ENCODE measurements at places on chromosomes 16 and 17.

- DNase-seq = no peak
These were observed 671.1 kb downstream of the WWOX start for GRCh38 chr16:78770353-78771091.

DNA sequence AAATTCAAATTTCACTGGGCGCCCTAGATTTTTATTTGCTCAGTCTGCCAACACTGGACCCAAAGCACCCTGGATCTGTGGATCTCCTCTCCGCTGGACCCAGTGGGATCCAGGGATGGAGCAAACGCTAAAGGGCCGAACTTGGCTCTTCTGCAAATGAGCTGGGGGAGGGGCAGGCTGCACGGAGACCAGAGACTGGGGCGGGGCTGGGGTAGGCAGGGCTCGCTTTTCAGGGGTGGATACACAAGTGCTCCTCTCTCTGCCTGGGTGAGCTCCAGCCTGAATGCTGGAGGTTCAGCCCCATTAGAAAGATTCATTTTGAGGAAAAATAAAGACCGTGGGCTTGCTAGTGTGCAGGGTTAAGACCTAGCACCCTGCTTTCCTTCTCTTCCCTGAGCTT, 8.9 kb downstream of the CBX4 start:
- no peak for DNase-seq

GRCh38 chr16:19482291-19482690, 39.6 kb downstream of the GDE1 start:
- no peak for DNase-seq

DNA sequence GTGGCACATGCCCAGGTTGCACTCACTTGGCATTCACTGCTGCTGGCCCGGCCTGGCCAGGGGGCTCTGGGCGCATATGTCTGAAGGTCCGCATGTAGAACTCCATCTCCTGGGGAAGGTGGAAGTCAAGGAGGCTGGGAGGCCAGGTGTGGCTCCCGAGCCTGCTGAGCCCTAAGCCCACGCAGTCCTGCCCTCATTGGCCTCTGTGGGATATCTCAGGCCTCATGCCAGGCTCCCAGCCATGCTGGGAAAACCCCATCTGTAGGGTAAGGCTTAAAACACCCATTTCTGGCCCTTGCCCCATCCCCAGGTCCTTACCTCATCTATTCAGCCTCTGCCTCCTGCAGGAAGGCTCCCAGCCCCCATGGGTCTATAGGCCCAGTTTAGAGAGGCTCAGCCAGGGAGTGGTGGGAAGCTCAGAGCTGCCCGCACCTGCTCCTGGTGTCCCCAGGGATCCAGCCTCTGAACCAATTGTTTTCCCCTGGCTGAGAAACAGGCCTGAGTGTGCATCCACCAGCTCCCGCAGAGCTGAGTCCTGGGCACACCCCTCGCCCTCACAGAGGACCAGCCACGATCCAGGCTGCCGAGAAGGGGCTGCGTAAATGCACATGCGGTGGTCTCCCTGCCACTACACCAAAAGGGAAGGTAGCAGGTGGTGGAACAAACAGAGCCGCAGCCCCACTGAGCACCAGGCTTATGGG, 2.3 kb upstream of the TPPP3 start:
- no peak for DNase-seq

DNA sequence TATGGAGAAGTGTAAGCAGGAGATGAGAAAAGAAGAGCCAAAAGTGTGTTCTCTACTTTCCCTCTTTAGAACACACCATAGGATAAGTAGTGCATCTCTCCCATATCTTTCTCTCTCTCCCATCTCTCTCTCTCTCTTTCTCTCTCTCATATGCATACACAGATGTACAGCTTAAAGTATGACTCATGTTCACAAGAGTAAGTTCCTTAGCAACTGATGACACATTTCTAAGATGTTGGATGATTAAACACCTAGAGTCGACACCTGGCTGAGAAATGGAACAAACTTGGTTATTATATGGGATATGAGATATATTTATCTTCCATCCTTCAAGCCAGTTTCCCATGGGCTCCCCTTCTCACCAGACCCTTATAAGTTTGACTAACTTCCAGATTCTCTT, 113.5 kb downstream of the TMEM132E start:
- no peak for DNase-seq

GRCh38 chr16:65846210-65846602, 520.3 kb upstream of the CDH5 start:
- DNase-seq = no peak

DNA sequence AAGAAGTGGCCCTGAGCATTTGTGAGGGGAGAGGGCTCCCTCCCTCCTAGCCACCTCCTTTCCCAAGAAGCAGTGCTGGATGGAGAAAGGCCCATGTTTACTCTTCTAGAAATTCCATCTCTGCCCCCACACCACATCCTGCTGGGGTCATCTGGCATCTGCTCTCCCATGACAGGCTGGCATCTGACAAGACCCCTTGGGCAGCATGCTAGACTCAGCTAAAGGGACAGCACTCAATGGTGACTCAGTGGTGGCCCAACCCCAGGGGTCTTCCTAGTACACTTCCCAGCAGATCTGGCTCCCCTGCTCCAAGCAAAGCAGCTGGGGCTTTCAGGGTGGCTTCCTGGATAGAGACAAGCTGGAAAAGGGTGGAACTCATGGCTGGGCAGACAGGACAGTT, 14.4 kb downstream of the SLC38A7 start:
- DNase-seq = no peak

DNA sequence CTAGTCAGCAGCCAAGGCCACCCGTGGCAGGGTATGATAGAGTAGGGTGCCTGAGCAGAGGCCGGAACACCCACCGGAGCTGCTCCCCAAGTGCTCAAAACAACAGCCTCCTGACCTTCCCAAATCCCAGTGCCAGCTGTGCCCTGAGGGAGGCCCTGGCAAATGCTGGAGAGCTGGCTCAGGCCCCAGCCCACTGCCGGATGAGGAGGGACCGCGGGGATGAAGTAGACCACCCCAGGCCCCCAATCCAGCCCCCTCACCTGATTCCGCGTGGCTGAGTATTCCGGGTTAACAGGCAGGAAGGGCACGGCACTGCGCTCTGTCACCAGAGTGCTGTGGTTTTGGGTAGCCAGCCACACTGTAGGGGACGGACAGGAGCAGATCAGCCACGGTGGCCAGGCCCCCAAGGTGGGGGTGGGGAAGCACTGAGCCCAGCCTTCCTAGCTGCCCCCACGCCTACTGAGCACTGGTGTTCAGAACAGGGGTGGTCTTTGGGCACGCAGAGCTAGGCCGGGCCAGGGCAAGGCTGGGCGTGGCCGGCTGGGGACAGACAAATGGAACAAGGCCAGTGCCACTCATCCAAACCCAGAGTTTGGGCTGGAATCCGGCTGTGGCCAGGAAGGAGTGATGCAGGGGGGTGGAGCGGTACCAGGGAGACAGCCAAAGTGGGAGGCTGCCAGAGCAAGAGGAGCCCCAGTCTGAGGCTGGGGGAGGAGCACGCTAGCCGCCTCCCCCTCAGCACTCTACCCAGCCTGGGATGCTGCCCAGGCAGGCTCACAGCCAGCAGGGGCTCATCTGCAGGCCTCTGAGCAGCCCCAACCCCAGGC, 9.1 kb downstream of the TP53I13 start:
- no peak for DNase-seq

- no peak for DNase-seq
These were observed 839 bp downstream of the PLD2 start for GRCh38 chr17:4807605-4808377.

DNA sequence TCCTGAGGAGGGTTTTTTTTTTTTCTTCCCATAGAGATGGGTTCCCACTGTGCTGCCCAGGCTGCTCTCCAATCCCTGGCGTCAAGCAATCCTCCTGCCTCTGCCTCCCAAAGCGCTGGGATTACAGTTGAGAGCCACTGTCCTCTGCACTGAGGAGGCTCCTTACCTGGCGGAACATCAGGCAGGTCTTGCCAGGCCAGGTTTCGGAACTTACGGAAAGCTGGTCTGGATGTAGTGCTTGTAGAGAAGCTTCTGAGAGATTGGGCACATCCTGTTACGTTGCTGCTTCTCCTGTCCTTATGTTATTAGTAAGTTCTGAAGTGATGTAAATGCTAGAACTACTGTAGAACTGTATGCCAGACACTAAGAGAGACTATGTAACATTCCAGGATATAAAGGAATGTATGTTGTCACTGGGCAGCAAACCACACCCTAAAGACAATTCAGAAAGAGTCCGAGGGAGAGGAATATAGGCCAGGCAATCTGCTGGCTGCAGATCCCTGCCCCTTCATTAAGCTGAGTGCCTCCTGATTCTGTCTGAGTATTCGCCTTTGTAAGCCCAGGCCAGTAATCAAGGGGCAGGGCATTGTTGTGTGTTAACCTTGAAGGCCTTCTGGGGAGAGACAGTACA, 21.1 kb downstream of the ETV4 start:
- no peak for DNase-seq

DNA sequence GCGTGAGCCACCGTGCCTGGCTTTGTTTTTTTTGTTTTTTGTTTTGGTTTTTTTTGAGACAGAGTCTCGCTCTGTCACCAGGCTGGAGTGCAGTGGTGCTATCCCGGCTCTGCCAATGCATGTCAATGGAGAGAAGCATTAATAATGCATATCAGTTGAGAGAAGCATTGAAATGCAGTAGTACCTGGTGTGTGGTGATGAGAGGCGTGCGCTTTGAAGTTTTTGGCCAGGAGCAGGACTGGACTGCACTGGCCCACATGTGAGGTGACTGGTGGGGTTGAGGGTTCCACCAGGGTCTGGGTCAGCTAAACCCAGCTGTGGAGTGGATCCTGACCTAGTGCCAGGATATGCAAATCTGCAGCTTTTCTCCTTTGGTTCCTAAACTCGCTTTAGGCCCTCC, 5.4 kb downstream of the SP2 start:
- DNase-seq = no peak

DNA sequence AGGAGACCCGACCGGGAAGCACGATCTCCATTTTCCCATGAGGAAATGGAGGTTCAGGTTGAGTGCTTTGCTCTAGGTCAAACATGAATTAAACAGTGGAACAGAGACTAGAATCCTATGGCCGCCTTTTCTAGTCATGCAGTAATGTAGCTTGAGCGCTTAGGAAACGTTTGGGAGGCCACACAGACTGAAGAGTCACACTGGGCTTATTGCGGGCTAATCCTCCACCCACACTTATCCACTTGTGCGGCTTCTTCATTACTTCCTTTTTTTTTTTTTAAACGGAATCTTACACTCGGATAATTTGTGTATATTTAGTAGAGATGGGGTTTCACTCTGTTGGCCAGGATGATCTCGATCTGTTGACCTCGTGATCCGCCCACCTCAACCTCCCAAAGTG, 26.0 kb downstream of the CACNG3 start:
- DNase-seq = no peak

- no peak for DNase-seq
These were observed 126.4 kb upstream of the SMURF2 start for GRCh38 chr17:64788286-64789060.

DNA sequence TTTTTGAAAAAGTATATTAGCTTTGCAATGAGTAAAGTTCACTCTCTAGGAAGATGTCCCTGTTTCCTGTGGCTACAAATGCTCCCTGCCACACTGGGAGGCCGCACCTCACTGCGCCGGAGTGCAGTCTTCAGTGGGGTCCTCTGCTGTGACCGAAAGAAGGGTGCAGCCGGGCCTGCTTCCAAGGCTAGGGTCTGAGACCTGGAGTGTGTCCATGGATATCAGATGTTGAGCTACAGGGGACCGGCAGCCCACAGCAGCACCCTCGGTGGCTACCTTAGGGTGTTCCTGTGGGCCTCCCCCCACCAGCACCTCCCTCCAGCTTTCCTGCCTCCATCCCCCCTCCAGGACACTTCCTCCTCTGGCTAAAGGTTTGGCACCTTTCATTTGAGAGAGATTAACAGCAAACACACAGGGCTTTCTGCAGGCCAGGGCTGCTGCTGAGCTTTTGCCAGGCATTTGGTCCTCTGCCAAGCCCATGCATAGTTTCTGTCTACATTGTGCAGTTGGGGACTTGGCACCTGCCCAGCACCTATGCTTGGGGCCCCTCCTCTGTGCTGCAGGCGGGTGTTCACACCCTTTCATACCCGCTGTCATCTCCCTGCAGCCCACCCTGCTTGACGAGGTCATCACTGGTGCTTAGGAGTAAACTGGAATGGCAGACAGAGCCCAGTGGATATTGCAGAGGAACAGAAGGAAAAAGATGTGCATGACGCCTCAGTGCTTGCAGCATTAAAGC, 33.8 kb upstream of the CRISPLD2 start:
- no peak for DNase-seq

GRCh38 chr17:77808686-77809425, 149.6 kb upstream of the TNRC6C start:
- no peak for DNase-seq

- DNase-seq = no peak
These were observed 45.4 kb upstream of the MYOCD start for GRCh38 chr17:12620200-12620720.

DNA sequence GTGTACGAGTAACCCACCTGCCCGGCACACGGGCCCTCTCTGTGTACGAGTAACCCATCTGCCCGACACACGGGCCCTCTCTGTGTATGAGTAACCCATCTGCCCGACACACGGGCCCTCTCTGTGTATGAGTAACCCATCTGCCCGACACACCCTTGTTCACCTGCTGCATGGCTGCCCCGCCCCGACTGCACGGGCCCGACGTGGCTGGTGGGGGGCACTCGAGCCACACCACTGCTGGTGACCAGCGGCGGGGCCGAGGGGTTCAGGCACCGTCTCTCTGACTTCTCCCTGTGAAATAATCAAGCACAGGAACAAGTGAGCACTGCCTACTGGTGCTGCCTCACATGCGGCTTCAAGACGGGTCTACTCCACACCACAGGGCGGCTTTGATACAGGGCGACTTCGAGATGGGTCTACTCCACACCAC, 22.1 kb downstream of the MAP1LC3B start:
- DNase-seq = no peak

DNA sequence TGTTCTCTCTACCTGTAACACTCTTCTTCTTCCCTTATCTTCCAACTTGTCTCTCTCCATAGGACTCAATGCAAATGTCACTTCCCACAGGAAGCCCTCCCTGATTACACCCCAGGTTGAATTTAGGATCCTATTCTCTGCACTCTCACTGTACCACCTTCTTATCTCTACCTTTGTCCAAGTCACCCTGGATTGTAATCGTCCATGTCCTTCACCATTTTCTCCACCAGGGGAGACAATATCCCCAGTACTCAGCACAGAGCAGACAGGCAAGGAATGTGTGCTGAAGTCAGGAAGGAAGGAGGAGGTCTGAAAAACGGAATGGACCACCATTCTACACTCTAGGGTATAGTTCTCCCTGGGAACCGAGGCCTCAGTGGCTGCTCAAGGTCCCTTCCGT, 14.2 kb downstream of the C16orf82 start:
- DNase-seq = no peak

GRCh38 chr17:12973496-12974004, 44.3 kb downstream of the ELAC2 start:
- no peak for DNase-seq

Data from cerebellar nuclear complex (tissue), 1 donor.